Fibroblast of skin of back (primary cell): ENCODE measurements at places on chromosomes 1 and 21.

DNA sequence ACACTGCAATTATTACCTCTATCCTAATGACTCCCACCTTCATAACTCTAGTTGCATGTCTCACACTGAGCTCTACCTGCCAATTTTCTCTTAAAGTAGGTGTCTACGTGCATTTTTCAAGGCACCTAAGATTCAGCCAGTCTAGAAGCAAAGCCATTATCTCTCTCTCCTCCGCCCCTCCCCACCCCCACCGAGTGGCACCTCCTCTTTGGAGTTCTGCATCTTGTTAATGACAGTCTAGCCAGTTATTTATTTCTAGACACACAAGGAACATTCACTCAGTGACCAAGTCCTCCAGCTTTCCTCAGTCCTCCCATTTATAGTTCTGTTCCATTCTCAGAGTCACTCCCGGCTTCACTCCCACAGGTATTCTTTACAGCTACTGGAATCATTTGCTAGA lies 47.6 kb downstream of the ASTN1 start:
- DNase-seq = no peak

GRCh38 chr1:235069577-235070563 lies 58.8 kb downstream of the TOMM20 start:
- DNase-seq = peak; percentile 82

GRCh38 chr21:42148584-42148983 lies 70.4 kb upstream of the ABCG1 start:
- DNase-seq = no peak

DNA sequence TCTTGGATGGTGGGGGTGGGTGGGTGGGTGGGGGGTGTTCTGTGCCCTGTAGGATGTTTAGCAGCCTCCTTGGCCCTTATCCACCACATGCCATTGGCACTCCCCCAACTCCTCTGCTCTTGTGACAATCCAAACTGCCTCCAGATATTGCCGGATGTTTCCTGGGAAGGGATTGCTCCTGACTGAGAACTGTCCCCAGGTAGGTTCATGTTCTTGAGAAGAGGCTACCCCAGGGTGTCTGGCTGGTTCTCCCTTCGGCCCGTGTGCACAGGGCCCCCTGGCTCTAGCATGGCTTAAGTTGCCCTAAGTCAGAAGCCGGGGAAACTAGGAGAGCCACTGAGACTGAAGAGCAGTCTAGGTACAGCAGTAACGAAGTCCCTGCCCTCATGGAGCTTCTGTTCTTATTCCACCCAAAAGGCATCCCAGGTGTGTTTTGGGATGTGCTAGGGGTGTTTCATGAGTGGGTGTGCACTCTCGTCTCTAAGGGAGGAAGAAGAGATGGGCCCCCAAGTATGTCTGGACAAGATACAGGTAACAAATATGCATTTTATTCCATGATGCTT lies 19.8 kb upstream of the THRAP3 start:
- DNase-seq = peak; percentile 35

DNA sequence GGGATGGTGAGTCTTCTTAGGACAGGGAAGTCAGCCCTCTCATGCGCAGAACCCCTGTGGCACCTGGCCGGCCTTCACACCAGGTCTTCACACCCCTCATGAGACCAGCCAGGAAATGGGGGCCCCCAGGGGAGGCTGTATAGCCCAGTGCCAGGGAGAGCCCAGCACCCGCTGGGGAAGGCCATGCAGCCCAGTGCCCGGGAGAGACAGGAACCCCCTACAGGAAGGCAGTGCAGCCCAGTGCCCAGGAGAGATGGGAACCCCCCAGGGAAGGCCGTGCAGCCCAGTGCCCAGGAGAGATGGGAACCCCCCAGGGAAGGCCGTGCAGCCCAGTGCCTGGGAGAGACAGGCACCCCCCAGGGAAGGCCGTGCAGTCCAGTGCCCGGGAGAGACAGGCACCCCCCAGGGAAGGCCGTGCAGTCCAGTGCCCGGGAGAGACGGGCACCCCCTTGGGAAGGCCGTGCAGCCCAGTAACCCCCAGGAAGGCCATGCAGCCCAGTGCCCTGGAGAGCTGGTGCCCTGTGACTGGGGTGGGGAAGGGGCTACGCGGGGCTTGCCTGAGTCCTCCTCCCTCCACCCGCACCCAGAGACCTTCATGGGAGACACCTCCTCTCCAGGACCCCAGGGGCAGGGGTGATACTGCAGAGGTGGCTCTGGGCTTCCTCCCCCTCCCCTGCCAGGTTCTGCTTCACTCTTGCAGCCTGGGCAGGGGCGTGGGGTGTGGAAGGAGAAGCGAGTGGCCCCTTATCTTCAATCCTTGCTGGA lies 110.5 kb upstream of the COL6A1 start:
- no peak for DNase-seq

- DNase-seq = no peak
Observed at GRCh38 chr1:153532181-153532580, 3.6 kb downstream of the S100A6 start.

GRCh38 chr1:63799307-63799706 lies 25.5 kb downstream of the ROR1 start:
- no peak for DNase-seq
